ENCODE measurements at places on chromosomes 5 and 9.

GRCh38 chr5:109706095-109706494 lies 16.4 kb downstream of the MAN2A1 start:
- DNase-seq: no peak

DNA sequence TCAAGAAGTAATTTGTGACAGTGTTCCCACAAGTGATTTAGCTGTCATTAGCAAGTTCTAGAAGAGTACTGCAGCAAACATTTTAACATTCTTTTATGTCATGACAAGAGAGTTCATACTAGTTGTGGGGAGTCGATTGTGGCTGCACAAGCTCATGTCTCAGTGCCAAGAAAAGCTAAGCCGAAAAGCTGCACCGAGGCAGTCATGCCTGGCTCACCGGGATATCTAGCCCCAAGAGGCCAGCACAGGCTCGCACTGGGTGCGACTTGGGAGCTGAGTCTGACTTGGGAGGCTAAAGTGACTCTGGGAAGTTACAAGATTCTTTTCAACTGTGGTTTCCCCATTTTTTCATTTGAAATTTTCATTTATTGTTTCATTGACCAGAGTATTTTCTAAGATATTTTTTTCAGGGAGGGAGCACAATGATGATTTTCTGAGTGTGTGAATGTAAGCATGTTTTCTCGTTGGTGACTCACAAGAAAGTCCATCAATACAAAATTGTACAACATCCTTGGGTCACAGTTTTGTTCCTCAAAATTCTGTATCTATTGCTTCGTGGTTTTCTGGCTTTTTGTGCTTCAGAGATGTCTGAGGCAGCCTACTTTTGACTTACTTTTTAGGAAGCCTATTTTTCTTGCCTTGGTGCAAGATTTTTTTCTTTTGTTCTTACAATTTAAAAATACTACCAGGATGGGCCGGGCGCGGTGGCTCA lies 18.7 kb downstream of the CAST start:
- DNase-seq: no peak

DNA sequence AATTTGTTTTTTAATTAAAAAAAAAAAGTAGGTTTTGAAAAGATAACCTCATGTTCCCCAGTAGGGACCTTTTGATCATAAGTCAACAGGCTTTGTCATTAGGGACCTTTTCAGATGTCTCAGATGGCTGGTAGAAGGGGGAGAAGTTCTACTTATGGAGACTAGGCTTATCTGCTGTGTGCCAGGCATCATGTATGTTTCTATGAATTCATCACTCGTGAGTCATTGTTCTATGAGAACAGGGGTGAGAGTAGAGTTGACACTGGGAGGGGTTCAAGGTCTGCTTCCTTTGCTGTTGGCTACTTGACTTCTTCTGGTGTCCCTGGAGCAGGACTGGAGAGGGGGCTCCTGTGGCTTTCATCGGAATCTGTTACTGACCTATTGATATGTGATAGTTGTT lies 138.8 kb downstream of the KDM4C start:
- DNase-seq: no peak

- no peak for DNase-seq
These were observed 49.3 kb downstream of the CTNND2 start for GRCh38 chr5:11854936-11855335.

DNA sequence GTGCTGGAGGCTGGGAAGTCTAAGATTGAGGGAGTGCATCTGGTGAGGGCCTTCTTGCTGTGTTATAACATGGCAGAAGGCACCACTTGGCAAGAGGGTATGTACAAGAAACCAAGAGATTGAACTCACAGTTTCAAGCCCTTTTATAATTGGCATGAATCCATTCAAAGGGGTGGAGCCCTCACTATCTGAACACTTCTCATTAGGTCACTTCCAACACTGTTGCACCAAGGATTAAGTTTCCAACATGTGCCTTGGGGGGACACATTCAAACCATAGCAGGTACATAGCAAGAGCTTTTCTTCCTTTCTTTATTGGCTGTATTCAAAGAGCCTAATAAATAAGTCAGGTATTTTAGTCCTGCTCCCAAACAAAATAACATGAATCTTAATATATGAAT lies 62.7 kb downstream of the PRELID2 start:
- DNase-seq: no peak

GRCh38 chr9:134004881-134005280 lies 12.8 kb upstream of the VAV2 start:
- no peak for DNase-seq

DNA sequence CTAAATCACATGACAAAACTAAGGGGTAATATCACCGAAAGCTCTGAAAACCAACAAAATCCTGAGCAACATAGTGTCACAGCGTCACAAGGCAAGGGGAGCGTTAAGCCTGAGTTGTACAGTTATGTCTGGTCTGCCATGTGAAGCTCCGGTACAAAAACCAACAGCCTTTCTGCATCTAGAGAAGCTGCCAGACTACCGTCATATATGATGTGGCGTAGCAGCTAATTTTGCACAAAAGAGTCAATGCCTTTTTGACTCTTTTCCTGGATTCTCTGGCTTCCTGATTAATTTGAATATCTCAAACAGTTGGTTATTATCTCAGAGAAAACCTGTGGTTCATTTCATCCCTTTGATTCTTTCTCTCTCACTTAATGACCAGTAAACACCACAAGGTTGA lies 16.0 kb upstream of the ATP10B start:
- no peak for DNase-seq

DNA sequence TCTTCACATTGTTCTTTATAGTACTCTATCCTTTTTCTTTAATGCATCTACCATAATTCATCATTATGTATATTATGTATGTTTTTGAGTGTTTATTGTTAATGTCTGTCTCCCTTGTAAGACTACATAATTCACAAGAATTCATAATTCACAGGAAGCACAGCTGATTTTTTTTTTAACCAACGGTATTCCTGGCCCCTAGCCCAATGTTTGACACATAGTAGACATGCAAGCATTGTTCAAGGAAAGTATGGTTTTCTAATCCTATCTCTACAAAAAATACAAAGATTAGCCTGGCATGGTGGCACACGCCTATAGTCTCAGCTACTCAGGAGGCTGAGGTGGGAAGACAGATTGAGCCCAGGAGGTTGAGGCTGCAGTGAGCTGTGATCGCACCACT lies 160.6 kb downstream of the PPP2R2B start:
- DNase-seq: no peak

GRCh38 chr9:127507751-127508648 lies 56.7 kb downstream of the LRSAM1 start:
- DNase-seq: no peak

- DNase-seq: no peak
These were observed 28.2 kb downstream of the CNOT6 start for GRCh38 chr5:180522330-180522729.

- DNase-seq: no peak
These were observed 44.7 kb downstream of the RNF130 start for GRCh38 chr5:180026734-180027458.

DNA sequence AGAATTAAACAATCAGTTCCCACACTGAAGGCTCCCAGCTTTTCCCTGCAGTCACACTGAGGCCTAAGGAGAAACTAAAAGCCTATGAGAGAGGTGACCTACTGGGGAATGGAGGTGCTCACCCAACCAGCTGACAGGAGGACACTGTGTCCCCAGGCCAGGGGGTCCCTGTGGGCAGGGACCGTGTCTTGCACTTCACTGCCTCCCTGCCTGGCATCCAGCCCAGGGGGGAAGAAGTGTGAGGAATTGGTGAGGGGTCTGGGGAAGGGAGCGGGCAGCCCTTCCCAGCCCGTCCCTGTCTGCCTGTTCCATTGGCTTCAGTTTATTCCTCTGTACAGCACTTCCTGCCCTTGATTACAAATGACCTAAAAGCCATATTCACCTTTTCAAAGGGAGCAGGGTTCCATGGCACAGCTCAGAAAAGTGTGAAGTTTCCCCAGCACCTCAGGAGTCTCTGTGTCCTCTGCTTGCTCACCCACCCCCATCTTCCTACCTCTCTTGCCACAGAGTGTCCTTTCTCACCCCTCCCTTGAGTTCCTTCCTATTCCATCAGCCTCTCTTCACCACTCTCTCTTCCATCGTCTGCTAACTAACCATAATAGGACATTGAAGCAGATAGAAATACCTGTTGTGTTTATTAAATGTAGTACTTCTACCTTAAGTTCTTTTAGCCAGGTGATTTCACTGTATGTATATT lies 12.9 kb downstream of the OTULINL start:
- DNase-seq: no peak

DNA sequence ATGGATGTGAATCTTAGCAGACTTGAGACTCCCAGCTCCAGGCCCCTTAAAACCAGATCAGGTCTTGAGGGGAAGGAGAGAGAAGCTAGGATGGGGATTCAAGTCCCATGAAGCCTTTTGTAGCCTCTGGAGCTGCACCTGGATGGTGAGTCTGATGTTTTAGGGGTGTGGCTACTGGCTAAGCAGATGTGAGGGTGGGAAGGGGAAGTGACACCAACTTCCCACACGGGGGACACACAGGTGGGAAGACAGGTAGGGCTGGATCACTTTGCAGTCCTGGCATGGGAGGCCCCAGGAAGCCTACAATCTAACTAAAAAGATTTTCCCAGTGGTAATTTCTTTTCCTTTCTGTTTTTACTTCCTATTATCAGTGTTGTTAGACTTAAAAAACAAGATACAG lies 38.7 kb upstream of the UBAP2 start:
- DNase-seq: no peak

DNA sequence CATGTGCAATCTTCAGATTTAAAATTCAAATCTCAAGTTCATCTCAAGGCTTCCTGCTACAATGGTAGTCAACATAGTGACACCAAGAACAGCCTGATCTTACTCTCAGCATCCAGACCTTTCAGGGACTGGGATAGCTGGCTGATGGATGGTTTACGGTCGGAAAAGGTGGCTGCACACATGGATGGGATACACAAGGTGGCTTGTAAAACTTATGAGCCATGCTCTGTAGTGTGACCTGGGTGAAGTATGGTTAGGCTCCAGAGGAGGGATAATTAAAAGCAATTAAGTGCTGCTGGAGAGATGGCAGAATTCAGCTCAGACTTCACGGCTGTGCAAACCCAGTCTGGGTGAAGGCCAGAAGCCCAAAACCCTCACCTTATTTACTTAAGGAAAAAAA lies 379.5 kb downstream of the NFIB start:
- no peak for DNase-seq

GRCh38 chr9:91711755-91712601 lies 238.1 kb downstream of the ROR2 start:
- no peak for DNase-seq

- no peak for DNase-seq
These were observed 212.1 kb downstream of the IZUMO3 start for GRCh38 chr9:24333629-24334028.

DNA sequence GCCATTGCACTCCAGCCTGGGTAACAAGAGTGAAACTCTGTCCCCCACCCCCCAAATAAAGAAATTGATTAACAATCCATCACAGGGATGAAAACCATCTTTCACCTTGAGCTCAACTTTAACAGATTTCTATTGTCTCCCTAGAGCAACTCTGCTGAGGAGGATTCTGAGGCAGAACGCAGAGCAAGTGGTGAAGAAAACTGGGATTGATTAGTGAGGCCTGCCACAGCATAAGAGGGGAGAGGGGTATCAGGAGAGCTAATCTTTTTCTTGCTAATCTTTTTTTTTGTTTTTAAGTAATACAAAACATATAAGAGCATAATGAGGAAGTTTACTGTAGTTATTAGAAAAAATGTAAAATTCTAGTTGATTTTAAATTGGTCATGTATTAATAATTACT lies 8.9 kb downstream of the TXNDC8 start:
- DNase-seq: no peak

DNA sequence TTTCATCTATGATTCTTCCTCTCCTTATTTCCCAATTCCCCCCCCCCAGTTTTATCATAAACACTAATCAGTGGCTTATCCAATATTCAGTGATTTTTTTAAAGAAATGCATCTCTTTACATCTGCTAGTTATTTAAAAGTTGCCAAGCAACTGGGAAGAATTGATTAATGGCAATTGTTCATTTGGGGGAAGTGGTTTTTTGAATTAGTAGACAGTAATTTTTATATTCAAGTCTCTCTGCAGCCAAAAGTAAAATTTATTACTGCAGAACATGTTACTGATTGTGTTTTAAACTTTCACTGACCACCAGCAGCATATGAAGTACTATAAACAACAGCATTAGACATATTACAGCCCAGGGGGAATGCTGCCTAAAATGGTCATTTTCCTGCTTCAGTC lies 308.8 kb upstream of the NREP start:
- DNase-seq: no peak

- no peak for DNase-seq
These were observed 535.9 kb upstream of the FTMT start for GRCh38 chr5:121315786-121316185.

DNA sequence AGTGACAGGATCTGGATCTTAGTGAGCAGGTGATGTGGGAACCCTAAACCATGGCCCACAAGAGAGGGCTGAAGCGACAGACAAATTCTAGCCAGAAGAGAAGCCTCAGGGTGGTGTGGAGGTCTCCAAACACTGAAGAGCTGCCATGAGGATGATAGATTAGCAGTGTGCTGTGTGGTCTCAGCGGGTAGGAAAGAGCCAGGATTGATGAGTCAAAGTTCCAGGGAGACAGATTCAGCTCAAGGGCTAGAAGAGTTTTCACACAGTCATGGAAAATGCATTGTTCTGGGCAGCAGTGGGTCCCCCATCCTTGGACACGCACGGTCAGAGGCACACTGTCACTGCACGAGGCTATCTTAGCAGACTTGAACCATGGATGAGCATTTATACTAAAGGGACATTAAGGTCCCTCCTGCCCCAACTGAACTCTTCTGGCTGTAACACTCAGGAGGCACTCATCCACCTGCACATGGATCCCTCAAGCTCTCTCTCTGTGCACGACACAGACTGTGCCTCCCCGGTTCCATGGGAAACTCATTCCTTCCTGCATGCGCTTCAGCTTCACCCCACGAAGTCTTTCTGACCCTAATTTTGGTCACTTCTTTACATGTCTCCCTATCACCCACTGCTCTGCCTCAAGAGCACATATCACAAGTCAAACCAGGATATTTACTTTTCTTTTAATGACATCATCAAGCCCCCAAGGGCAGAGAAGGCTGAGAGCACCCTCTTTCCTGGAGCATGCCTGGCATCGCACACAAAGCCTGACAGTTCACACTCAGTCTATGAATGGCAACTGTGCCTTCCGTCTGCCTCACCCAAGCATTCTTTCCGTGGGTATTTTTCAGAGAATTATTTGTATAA lies 84.8 kb downstream of the TLE1 start:
- no peak for DNase-seq

- DNase-seq: no peak
These were observed 630.2 kb upstream of the DMAC1 start for GRCh38 chr9:8429768-8430167.

Measured in coronary artery (tissue), 2 donors.